ENCODE measurements at places on chromosomes 2 and 18.

- DNase-seq, result no peak
These were observed 35.0 kb upstream of the DNAH7 start for GRCh38 chr2:196103626-196104025.

DNA sequence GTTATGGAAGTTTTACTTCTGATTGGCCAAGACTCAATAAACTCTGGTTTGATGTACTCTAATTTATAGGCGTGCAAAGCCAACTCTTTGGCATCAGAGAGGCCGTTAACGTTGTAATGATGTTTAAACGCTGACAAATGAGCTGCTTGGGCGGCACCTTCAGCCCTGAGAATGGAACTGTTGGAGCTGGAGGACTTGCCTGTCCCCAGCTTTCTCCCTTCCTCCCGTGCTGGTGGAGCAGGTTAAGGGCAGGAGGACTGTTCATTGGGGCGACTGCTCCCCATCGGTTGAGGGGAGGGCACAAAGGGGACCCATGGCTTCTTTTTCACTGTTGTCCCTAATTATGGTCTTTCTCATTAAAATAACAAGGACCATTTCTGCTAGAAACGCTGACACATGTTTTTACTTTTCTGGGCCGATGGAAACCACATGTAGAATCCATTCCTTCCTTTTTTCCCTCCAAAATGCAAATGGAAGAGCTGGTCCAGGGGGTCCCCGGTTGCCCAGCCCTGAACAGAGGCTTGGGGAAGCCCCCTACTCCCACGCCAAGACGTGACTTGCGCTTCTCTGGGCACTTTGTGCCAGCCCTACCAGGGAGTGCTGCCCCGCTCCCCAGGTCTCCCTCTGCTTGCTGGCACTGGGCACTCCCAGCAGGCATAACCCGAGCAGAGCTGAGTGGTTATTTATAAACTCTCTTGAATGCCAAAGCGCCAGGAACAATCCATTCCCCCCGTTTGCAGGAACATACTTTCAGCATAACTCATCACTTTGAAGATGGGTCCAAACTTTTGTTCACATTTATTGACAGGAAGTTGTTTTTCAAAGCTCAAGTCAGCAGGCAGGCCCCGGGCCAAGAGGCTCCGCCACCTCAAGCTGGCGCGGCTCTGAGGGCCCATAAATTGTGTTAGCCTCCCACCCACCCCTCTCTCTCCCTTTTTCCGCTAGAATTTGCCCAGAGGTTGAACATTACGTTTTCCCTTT is 170.1 kb downstream of the ASB1 start:
- DNase-seq, result no peak

- peak; percentile 67 for DNase-seq
These were observed 285.9 kb downstream of the RNF144A start for GRCh38 chr2:7203056-7203467.

DNA sequence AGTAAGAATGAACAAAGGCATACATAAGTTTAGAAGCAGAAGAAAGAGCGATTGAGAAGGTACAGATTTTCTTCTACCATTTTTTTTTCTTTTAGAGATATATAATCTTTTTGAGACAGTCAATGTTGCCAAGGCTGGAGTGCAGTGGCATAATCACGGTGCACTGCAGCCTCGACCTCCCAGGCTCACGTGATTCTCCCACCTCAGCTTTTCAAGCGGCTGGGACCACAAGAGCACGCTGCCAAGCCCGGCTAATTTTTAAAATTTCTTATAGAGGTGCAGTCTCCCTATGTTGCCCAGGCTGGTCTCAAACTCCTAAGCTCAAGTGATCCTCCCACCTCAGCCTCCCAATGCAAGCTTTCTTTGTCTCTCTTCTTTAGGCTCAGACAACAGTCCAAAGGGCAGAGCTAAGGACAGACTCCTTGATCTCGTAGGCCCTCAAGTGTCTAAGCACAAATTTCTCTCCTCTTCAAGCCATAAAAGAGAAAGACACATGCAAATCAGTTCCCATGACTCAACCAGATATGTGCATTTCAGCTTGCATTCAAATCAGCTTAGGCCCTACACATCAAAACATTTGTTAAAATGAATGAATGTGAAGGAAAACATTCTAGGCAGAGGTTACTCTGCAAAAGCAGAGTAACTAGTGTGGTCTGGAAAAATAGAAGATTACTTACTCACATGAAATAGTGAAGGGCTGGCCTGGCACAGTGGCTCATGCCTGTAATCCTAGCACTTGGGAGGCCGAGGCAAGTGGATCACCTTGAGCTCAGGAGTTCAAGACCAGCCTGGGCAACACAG is 18.0 kb downstream of the ITSN2 start:
- no peak for DNase-seq

GRCh38 chr2:189143925-189144324 is 35.6 kb downstream of the COL5A2 start:
- DNase-seq, result no peak

GRCh38 chr18:54950221-54950620 is 9.0 kb downstream of the CCDC68 start:
- peak; percentile 15 for DNase-seq

DNA sequence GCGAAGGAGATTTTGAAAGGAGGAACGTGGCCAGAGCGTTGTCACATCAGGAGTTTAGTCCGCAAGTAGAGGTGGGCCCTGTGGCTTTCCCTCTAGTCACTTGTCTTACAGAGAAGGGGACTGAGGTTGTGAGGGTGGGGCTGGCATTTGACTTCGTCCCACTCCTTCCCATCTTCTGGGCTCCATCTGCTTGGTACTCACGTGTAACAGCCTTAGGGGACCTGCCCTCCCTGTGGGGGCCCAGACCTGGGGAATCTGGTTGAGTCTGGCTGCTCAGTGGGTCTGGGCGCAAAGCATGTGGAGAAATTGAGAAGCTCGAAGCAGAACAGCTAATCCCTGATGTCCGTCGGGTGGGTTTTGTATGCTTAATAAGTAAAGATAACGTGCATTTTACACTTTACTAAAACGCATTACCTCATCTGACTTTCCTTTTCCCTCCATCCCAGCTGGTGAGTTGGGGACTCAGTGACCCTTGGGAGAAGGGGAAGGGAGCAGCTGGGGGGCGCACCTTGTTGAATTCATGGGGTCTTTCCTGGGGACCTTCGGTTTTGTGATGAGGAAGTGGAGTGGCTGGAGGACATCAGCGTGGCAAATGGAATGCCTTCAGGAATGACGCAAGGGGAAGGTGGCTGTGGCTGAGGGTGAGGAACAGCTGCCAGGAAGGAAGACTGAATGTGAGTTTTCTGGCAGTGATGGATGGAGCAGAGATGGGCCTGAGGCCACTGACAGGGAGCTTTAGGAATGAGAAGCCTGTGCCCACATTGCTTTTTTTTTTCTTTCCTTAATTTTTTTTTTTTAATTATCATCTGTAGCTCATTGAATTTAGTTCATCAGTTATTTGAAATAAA is 44.8 kb downstream of the ASAP2 start:
- no peak for DNase-seq

DNA sequence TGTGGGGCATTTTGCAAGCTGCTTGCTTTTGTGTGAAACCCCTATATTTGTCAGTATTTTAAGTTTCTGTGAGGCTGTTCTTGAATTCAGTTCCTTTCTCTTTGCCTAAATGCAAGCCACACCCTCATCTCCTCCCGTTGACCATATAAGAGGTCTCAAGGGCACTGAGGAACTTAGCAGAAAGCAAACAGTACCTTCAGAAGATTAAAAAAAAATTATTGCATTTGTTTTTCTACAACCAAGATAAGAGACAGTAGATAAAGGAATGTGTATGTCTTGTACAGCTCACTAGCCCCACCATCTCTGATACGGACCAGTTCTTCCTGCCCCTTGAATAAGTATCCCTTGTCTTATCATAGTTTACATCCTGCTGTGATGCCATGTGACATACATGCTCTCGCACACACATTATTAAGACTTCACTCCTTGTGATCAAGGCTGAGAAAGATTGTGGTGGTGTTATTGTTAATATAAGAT is 64.2 kb downstream of the NPAS2 start:
- DNase-seq, result no peak

Data from NCI-H2171 (cell line).